ENCODE measurements at places on chromosomes 7 and 10.

GRCh38 chr10:71647526-71648253 is 71.9 kb downstream of the C10orf105 start:
- DNase-seq: no peak

DNA sequence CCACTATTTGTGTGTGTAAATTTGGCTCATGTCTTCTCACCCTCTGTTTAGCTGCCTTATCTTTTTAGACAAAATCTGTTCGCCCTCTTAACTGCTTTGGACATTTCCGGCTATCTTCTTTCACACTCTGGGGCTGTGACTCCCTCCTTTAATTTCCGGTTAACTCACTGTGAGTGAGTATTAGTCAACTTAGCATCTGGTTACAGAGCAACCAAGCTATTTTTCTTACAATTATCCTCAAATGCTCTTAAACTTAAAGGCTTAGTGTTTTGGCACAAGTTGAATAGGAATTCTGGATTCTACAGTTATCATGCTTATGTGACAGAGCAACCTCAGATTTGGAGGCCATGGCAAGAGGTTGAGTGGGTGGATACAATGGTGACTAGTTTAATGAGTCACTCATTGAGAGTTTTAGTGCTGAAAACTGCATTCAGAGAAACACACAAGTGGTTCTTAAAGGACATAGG is 177.6 kb upstream of the SEMA3A start:
- DNase-seq: no peak

DNA sequence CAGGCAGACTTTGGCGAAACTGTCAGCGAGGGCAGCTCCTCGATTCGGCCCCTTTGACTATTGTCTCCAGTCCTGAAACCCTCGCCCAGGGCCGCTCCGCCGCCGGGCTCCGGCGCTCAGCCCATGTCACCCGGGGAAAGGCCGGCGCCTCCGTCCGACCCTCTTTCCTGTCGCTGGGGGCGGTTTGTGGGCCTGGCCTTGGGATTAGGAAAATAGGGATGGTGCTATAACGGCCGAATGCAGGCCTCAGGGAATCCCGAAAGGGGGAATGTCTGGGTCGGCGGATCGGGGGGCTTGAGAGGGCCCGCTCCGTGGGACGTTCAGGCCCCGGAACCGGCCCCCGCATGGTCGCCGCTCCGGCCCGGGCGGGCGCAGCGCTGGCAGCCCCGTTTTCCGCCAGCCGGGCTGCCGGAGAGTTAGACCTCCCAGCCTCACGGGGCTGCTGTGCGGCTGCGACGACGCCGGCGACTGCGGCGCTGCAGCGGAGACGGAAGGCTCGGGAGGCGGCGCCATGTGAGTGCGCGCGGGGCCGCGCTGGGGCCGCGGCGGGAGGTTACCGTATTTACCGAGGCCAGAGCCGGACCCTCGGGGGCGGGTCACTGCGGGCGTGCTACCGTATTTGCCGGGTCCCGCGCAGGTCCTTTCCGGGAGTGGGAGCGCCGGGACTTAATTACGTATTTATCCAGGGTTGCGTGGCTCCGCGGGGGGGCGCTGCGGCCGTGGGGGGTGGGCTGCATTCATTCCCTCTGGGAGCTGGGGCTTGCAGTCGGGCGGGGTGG is 25.9 kb downstream of the ZNF775 start:
- DNase-seq: peak; percentile 49

GRCh38 chr10:71696628-71697326 is 22.8 kb downstream of the C10orf105 start:
- DNase-seq: no peak

GRCh38 chr10:80700252-80700651 is 162.6 kb downstream of the SH2D4B start:
- DNase-seq: no peak

DNA sequence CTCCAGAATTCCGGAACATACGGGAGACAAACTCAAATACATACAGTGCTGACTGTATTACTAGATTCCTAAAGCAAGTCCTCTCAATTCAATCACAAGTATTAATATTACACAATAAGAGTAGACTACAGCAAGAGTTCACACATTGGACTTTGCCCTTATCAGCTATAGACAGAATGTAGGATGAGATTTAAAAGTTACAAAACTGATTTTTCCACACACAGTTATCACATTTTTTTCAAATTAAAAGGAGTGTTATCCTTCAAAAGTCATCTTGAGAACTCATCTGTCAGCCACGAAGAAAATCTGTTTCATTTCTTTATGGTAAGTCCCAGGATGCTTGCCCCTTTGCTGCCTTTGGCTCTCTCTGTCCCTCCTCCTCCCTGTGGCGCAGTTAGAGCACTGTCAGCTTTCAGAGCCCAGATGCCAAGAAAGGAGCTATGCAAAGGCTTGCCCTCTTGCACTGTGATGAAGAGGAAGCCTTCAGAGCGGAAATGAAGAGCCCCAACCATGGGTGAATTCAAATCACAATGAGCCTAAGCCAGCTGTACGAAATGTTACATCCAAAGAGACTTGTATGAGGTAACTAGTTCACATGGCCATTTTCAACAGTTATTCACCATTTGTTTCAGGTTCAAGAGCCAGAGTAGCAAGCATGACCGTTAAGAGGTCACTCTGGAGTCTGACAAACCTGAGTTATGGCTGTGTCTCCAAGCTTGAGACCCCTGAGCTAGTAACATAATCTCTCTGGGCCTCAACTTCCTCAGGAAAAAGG is 10.7 kb downstream of the NCOA4 start:
- DNase-seq: no peak

GRCh38 chr10:4046030-4046429 is 261.0 kb upstream of the KLF6 start:
- no peak for DNase-seq

- DNase-seq: no peak
Observed at GRCh38 chr7:153017223-153017622, 257.7 kb downstream of the ACTR3B start.

DNA sequence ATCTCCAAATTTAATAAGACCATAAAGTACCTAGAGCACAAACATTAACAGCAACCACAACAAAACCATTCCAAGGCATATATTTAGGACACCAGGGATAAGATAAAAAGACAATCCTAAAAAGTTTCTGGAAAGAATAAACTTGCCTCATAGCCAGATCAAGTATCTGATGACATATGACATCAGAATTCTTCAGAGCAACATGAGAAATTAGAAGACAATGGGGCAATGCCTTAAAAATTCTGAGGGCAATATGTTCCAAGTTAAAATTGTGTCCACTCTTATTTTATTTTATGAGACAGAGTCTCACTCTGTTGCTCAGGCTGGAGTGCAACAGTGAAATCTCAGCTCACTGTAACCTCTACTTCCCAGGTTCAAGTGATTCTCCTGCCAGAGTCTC is 2.8 kb downstream of the EFCAB10 start:
- no peak for DNase-seq

- DNase-seq: no peak
Observed at GRCh38 chr7:73974948-73975926, 52.7 kb upstream of the ELN start.

DNA sequence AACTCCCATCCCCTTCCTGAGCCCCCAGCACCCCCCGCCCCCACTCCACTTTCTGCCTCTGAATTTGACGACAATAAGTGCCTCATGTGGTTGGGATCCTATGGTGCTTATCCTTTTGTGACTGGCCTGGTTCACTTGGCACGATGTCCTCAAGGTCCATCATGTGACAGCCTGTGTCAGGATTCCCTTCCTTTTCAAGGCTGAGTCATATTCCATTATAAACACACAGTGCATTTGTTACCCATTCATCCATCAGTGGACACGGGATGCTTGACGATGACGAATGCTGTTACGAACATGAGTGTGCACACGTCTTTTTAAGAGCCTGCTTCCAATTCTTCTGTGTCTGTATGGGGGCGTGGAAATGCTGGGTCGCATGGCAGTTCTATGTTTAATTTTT is 26.7 kb downstream of the SHH start:
- DNase-seq: no peak

- DNase-seq: no peak
Observed at GRCh38 chr7:143331179-143331801, 15.4 kb downstream of the CLCN1 start.
